Hematopoietic multipotent progenitor cell treated with erythropoietin and hydrocortisone succinate and interleukin-3 and kit ligand, for 8 days (in vitro differentiated cells): ENCODE measurements at places on chromosomes 13 and 19.

DNA sequence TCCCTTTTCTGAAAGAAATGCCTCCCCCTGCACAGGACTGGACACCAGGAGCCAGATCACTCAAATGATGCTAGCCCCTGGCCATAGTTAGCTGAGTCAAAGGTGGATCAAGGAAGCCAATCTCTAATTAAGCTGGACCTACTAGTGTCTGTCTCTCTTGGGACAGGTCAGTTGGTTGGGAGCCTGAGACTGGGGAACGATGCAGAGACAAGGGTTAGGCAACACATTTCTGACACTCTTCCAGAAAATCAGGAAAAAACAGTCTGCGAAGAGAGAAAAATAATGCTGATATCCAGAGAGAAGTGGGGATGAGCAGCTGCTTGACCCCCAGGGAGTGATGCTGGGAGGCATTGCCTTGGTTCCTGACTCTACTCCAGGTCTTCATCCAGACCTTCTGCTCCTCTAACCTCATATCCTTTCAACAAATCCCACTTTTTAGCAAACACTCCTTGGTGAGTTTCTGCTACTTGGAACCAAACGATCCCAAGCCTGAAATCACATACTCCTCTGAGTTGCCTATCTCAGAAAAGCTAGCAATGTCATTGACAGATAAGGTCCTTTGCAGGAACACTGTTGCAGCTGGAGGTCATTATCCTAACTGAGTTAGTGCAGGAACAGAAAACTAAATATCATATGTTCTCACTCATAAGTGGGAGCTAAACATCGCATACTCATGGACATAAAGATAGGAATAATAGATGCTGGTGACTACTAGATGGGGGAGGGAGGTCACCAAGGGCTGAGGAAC lies 369.7 kb downstream of the COG6 start:
- DNase-seq = no peak

DNA sequence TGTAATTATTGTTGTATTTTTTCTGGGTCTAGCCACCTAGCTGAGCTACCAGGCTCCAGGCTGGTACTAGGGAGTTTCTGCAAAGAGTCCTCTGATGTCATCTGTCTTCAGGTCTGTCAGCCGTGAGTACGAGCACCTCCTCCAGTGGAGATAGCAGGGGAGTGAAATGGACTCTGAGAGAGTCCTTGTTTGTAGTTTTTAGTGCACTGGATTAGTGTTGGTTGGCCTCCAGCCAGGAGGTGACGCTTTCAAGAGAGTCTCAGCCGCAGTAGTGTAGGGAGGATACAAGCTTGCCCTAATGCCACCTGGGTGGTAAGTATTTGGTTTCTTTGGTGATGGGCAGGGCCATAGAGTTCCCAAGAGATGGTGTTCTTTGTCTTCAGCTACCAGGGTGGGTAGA lies 384.8 kb downstream of the SLC7A1 start:
- no peak for DNase-seq

- no peak for DNase-seq
Observed at GRCh38 chr19:38204096-38204495, 19.9 kb downstream of the DPF1 start.

GRCh38 chr13:48857576-48857975 lies 118.1 kb upstream of the FNDC3A start:
- no peak for DNase-seq
